ENCODE measurements at places on chromosomes 4 and X. TPM values are rescaled to one million over a fixed set of nuclear protein-coding genes. Genes with fewer than 3 reads are reported as not detected.

GRCh38 chr4:89422441-89422990 lies 114.9 kb upstream of the GPRIN3 start:
- DNase-seq = no peak

PAGE2B gene
- not detected for total RNA-seq

SSX3 gene
- not detected for total RNA-seq

GRCh38 chr4:90960433-90960832 lies 833.2 kb downstream of the CCSER1 start:
- DNase-seq = no peak

TSC22D3 gene
- total RNA-seq = 240 TPM

TMEM150C gene
- 4.8 TPM for total RNA-seq

DNA sequence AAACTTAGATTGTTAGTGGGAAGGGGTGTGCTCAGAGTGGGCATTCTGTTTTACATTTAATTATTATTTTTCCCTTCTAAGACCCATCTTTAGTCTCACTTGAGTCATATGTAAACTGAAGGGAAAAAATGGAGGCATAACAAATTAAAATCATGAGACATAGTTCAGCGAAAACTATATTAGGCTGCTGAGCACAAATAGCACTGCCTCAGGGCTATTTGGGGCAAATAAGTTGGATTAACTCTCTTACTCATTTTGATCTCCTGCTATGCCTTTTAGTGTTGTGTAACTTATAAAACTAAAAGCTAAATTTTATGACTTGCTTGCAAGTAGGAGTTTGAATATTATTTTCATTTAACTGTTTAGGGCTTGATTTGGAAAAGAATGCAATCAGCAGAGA lies 1329.2 kb upstream of the PCDH7 start:
- no peak for DNase-seq

DNA sequence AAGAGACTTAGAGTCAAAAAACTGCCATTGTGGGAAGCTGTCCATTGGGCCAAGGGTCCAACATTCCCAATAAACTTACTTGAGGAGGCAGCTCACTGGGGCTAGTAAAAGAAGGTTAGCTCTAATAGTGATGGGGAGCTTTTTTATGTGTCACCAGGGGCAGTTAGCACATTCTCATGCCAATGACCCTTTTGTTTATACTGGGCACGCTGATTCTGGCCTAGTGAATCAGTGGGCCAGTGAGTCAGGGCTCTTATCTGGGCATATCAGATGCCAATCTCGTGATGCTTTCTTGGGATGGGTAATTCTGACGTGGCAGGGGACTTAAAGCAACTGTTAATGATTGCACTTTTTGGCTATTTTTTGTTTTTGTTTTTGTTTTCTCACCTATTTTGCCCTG lies 27.8 kb downstream of the TCEAL1 start:
- no peak for DNase-seq
